ENCODE measurements at places on chromosomes 1 and 21.

- no peak for DNase-seq
These were observed 64.1 kb downstream of the DDR2 start for GRCh38 chr1:162696286-162696862.

DNA sequence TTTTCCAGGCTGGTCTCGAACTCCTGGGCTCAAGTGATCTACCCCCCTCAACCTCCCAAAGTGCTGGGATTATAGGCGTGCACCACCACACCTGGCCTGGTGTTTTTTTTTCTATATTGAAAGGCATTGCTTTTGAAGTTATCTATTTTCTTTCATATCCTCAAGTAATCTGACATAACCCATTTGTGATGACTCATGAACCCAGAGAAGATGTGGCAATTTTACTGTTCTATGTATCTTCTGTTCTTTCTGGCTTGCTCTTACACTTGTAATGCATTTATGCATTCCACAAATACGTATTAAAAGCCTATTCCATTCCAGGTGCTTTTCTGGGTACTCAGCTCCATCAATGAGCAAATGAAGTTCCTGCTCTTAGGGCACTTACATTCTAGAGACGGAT lies 29.9 kb upstream of the ERRFI1 start:
- DNase-seq: no peak

DNA sequence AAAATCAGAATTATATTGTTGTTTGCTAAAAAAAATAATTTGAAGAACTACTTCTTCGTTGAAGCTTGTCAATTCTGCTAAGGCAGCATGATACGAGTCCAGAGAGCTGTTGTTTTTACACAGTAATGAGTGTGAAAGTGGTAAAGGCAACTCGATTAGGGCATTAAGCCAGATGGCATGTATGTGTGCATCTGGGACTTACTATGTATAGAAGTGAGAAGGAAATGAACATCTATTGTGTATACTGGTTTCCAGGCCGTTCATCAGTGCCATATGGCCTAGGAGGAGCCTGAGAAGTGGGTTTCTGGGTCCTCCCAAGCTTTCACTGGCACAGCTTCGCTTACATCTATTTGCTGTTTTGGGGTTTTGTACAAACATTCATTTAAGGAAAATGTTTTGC lies 5.7 kb downstream of the CTPS1 start:
- DNase-seq: no peak

- no peak for DNase-seq
These were observed 406.7 kb downstream of the GPATCH2 start for GRCh38 chr1:217224201-217224600.

- no peak for DNase-seq
These were observed 132.8 kb upstream of the CD34 start for GRCh38 chr1:208043691-208044181.

GRCh38 chr1:167674156-167674555 lies 44.1 kb downstream of the RCSD1 start:
- no peak for DNase-seq

DNA sequence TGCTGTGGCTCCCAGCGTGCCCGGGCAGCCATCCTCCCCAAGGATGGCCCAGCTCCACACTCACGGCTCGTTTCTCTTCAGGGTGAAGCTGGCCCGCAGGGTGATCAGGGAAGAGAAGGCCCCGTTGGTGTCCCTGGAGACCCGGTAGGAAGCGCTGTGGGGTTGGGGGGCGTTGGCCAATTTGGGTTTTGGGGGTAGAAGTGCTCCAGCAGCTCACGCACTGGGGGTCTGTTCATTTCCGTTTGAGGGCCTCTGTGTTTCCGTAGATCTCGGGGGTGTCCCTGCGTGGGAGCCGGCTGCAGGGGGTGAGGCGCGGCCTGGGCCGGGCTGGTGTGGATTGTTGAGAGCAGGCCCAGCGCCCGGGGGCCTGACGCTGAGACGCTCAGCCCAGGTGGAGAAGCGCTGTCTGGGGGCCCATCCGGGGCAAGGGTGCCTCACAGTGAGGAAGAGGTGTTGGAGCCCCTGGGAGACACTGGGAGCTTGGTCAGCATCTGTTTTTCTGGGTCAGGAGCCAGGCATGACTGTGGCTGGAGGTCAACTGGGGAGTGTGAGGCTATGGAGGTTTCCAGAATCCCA lies 12.6 kb downstream of the COL6A1 start:
- DNase-seq: no peak

GRCh38 chr1:206684478-206685333 lies at the start of gene MAPKAPK2:
Gene MAPKAPK2 (plus strand): TSS chr1:206684905. CDS start chr1:206685230, 325 bp downstream.
- DNase-seq: peak; percentile 98

DNA sequence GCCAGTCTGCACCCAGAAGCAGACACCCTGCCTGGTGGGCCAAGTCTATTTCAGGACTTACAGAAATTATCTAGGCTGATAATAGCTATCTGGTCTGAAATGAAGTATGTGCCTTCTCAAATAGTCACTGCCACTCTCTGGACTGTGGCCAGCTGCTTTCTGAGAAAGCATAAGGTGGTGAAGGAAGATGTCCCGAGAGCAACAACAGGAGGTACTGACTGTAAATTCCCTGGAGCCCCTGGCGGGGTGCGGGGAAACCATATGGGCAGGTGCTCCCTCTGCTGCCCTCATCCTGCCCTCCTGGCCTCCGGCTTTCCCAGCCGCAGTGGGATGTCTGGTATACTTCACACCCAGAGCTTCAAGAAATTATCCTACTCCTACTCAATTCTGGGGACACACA lies 86.8 kb downstream of the TGFBR3 start:
- DNase-seq: no peak

- DNase-seq: no peak
These were observed 13.9 kb upstream of the IL20 start for GRCh38 chr1:206851341-206852010.

DNA sequence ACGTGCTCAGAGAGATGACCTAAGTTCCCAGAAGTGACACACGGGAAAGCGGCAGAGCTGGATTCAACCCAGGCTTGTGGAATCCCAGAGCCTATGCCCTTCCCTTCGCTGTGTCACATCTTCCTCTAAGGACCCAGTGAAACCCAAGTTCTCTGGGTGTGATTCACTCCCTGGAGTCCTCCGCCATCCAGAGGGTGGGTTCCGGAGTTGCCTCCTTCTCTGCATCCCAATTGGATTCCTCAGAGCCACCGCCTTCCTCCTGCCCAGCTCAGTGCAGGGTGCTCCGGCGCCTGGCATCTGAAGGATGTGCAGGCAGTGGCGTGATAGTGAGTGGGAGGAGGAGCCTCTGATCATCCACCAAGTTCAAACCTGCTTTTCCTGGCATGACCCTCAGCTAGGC lies 20.7 kb upstream of the RCC2 start:
- no peak for DNase-seq

DNA sequence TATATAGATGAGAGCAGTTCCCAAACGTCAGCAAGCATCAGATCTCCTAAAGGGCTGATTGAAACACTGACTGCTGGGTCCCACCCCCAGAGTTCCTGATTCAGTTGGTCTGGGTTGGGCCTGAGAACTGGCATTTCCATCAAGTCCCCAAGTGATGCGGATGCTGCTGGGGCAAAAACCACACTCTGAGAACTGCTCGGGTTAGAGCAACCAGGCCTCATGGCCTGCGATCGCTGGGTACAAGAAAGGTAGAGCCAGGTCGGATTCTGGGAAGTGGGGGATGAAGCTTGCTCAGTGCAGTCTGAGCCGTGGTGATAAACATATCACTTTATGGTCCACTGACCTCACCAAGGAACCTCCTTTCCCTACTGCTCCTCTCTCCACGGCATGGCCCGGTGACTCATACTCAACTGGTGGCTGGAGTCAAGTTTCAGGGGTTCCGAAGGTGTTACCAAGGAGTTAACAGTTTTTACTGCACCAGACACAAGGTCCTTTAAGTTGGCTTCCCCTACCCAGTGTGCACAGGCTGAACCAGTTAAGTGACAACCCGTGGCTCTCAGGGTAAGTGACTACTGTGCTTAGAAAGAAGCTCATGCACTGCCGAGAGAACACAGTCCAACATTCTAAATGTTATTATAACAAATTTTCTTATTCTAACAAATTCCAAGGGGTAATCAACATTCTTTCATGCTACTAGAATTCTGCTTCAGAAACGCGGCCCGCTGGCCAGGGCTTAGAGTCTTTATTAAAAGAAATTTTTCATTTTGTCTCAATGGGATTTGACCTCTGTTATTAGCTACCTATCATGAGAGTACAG lies 153.5 kb downstream of the TGFBR3 start:
- DNase-seq: no peak

- DNase-seq: no peak
These were observed 86.0 kb downstream of the TIAM1 start for GRCh38 chr21:31258073-31258472.

GRCh38 chr1:101453844-101454243 lies 217.0 kb downstream of the S1PR1 start:
- no peak for DNase-seq

DNA sequence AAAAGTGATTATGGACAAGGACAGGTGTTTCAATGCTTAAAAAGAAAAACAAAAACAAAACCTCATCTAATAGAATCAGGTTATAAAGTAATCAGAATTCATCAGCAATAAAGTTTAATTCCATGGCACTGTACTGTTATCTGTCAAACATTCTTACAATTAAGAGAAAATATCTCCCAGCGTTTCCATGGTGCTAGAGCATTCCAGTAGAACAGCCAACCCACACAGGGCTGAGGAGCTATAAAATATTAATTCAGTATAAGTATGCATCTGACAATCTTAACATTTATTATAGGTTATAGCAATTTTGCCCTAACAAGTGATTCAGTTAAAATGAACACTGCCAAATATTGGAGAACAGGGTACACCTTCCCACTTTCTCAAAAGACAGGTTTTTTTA lies 128.7 kb upstream of the DEPDC1 start:
- DNase-seq: no peak

DNA sequence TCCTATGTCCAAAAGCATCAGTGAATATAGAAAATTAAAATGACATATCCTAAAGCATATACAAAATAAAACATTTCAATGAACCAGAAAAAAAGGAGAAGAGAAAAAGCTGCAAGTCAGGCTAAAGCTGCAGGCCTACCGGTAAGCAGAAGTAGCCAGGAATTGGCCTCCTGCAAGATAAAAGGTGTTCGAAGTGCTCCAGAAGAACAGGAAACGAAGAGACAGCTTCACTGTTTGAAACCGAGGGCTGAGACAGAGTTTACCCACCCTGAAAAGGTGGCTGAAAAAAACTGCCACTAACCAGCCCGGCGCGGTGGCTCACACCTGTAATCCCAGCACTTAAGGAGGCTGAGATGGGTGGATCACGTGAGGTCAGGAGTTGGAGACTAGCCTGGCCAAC lies 37.4 kb downstream of the NSL1 start:
- no peak for DNase-seq

DNA sequence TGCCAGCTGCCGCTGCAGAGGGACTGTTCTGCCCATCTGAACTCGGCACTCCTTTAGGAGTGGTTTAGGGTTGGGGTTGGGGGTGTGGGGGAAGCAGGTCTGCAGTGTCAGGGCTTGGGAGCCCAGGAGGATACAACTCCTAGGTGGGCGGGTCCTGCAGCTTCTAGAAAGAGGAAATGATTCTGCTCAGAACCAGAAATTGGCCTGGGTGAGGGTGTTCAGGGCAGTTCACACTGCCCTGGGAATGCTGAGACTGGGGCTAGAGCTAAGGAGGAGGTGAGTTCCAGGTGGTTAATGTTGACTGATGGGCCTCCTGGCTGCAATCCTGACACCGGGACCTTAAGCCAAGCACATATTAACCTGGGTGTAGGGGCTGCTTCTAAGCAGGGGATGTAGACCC lies 4.8 kb upstream of the SLC26A9 start:
- DNase-seq: no peak

DNA sequence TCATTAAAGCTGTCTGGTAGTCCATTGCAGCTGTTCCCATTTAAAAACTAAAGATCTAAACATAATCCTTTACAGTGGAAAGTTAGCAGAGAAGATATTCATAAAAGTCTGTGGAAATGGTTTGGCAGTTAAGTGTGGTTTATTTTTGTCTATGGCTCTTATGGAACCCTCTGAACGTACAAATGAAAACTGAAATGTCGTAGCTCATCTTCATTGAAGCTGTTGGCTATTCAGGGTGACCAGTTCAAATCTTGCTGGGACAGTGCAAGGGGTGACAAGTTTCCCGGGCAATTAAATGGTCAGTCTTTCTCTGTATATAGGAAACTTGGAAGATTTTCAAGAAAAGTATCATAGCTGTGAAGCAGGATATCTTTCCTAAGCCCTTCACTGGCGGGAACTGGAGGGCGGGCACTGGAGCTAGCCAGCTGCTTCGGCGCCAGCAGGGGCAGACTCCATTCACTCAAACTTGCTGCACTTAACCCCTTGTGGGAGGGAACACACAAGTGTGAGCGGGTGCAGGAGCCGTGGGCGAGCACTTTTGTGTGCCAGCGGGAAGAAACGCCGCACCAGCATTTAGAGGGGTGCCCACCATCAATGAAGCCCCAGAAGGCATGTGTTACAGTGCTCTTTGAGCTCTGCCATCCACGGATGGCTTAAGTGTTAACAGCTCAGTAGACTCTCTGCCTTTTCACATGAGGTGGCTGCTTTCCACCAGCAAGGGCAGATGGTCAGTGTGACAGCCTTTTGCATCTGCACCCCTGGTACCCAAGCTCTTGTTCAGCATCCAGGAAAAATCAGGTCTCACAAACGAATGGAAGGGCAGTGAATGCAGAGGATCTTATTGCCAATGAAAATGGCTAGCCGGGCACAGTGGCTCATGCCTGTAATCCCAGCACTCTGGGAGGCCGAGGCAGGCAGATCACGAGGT lies 232.1 kb upstream of the KAZN start:
- no peak for DNase-seq

- DNase-seq: no peak
These were observed 498.1 kb downstream of the KIF26B start for GRCh38 chr1:245652660-245653427.

GRCh38 chr21:44653656-44654575 lies 543 bp downstream of the KRTAP12-4 start:
- DNase-seq: no peak

GRCh38 chr21:34021726-34022125 lies 51.7 kb upstream of the MRPS6 start:
- DNase-seq: no peak

DNA sequence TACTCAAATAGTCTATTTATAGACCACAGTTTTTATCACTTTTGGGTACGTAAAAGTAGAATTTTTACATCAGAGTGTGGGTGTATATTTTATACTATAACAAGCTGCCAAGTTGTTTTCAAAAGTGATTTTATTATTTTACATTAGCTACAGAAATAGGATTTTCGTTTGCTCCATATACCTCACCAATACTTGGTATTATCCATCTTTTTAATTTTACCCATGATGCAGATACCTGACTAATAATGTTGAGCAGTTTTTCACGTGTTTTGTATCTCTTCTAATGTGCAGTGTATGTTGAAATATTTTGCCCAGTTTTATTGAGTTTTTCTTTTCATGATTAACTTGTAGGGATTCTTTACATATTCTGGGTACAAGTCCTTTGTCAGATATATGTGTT lies 379.8 kb downstream of the MATN1 start:
- DNase-seq: no peak

- no peak for DNase-seq
These were observed 12.8 kb downstream of the MYOM3 start for GRCh38 chr1:24098943-24099638.

- DNase-seq: no peak
These were observed 15.6 kb upstream of the PIGM start for GRCh38 chr1:160047111-160047991.

GRCh38 chr1:214666674-214667073 lies 63.7 kb downstream of the CENPF start:
- DNase-seq: no peak

Data from GM13977 (cell line).